Right lung (tissue), 10 donors: ENCODE measurements at places on chromosomes 13 and 19. TPM values are rescaled to one million over a fixed set of nuclear protein-coding genes. Genes with fewer than 3 reads are reported as not detected.

DNA sequence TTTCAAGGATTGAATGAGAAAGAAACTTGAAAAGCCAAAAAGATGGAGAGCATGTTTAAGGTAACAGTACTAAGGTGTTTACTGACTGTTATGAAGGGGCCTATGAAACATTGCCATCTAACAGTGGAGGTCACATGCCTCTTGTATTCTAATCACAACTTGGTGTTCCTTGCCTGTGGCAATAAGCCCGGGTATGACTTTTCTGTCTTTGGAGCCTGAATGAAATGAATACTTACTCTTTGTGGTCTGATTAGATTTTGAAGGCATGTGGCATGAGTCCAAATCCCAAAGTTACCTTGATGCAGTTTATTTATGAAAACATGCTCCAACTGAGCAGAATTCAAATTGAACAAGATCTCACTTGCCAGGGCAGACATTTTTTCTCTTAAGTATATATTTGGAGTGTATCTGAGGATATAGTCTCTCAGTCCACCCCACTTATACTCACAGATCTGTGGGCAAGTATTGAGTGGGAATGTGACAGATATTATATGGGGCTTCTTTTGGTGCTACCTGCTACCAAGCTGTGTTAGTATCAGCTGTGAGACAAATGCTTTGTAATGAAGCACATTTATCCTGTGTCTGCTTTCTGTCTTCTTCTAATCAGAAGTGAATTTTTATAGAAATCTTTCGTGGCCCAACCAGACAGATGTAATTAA is 67.5 kb downstream of the B3GLCT start:
- DNase-seq: no peak

The PCDH17 gene
- polyA plus RNA-seq: 18.9 TPM

The ADGRE1 gene
- polyA plus RNA-seq: 0.42 TPM

The ZNF112 gene
- 15.1 TPM for polyA plus RNA-seq

The TRIP10 gene
- polyA plus RNA-seq: 98.9 TPM
